ENCODE measurements at places on chromosomes 5 and 9.
A peak's percentile ranks its signal among the peaks of the same experiment; 100 is the strongest.

GRCh38 chr5:174245516-174246075, 200.1 kb downstream of the NSG2 start:
- DNase-seq = peak; percentile 20

- DNase-seq = no peak
Observed at GRCh38 chr5:146203872-146204192, 427 bp downstream of the RBM27 start.

DNA sequence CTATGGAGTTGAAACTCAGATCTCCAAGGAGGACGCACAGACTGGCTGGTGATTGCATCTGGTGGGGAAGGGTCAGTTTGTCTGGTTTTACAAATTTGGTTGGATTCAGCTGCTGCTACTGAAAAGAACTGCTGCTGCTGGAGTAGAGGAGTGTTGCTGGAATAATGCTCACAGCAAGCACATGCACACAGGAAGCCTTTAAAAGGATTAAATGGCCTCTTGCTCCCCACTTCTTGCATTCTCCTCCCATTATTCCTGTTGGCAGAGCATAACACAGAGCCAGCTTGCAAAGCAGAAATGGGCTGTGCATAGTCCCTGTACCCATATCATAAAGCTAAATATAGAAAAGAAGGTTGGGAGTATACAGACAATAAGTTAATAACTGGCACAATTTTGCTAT, 16.6 kb downstream of the ZNF474 start:
- no peak for DNase-seq

GRCh38 chr5:177440211-177440989, 6.2 kb upstream of the PRR7 start:
- DNase-seq = no peak

DNA sequence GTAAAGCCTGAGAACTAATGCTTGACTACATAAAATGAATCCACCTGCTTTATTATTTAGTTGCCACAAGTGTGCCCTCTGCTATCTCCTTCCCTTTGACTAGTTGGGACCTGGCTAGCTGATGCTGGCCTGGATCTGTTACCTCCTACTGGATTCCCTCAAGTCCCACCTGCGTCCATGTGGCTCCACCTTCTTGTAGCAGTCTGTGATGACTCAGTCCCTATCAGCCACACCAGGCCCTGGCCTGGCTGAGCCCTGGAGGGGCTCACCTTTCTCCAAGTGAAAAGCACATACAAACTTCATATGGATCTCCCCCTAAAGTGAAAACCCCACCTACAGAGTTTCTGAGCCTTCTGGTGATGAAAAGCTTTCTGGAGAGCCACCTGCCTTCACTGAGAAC, 611.4 kb downstream of the SEMA5A start:
- DNase-seq = no peak

DNA sequence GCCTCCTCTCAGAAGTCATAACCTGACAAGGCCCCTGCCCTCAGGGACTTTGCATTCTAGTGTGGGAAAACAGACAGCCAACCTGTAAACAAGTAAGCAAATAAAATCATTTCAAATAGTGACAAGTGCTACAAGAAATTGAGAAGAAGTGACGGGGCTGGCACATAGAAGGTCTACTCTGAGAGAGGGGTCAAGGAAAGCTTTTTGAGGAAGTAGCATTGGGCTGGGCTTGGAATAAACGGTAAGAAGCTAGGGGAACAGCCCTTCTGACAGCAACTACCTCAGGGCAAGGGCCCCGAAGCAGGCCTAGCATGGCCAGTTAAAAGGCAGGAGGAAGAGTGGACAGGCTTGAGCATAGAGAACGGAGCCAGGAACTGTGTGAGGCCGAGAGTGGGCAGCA, 4.8 kb upstream of the SLC2A8 start:
- no peak for DNase-seq

DNA sequence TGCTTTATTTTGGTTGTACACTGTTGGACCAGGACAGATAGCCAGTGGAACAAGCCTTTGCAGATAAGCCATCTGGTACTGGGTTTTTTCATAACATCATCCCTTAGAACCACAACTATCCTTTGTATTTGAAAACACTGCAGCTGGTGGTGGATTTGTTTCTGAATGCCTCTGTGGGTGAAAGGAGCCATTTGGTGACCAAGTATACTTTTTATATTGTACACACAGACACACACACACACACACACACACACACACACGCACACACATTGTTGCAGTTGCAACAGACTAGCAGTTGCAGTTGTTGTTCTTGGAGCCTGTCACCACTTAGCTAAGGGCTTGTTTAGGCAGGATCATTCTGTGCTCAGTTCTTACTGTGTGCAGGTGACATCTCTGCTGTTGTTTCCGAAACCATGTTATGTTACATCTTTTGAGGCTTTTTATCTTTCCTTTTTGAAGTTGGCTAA, 22.9 kb upstream of the CAVIN4 start:
- DNase-seq = peak; percentile 59

DNA sequence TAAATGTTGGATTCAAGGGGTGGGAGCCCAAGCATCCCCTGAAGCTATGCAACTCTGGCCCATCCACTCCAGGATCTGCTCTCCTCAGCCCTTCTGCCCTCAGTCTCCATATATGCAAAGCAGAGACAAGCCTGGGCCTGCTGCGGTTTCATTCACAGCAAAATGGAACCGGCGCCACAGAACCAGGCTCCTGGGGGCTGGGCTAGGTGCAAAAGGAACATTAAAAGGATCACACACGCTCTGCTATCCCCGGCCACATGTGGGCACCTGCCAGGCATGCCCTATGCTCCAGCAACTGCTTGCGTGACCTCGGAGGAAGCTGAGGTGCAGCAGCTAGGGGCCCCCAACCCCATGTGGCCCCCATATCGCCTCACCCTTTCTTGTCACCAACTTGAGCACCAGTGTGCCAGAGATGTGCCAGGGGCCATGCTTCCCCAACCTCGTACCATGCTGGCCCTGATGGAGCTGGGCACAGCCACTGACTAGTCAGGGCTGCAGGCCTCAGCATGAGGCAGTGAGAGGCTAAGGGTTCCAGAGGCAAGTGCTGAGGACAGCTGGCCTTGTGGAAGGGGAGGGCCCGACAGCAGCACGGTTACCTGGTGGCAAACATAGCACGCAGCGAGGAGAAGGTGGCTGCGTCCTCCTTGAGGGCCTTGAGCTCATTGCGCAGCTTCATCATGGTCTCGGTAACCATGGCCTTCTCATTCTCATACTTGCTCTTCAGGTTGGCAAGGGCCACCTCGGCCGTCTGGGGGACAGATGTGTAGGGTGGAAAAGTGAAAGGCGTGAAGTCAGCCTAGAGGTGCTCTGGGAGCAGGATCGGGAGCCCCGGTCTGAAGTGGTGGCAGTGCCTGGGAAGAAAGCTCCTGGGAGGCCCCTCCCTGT, 47.2 kb downstream of the BICD2 start:
- no peak for DNase-seq

- no peak for DNase-seq
Observed at GRCh38 chr5:1057485-1058082, 49.0 kb downstream of the NKD2 start.

DNA sequence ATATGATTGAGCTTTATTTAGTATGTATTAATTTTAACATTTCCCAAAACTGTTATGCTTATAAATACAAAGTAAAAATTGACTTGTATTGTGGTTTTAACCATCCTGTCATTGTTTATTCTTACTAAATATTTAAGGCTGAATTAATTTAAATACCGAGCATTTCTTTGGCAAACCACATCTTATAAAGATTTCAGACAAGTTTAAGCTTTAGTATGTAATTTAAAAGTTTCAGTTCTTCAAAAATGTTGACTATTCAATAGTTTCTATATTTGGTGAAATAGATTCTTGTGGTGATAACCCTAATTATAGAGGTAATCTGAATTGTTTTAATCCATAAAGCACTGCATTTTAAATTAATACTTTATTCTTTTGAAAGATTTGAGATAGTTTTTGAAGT, 65.5 kb downstream of the CCNH start:
- DNase-seq = peak; percentile 19

- peak; percentile 41 for DNase-seq
Observed at GRCh38 chr9:16664211-16664610, 206.3 kb downstream of the BNC2 start.

DNA sequence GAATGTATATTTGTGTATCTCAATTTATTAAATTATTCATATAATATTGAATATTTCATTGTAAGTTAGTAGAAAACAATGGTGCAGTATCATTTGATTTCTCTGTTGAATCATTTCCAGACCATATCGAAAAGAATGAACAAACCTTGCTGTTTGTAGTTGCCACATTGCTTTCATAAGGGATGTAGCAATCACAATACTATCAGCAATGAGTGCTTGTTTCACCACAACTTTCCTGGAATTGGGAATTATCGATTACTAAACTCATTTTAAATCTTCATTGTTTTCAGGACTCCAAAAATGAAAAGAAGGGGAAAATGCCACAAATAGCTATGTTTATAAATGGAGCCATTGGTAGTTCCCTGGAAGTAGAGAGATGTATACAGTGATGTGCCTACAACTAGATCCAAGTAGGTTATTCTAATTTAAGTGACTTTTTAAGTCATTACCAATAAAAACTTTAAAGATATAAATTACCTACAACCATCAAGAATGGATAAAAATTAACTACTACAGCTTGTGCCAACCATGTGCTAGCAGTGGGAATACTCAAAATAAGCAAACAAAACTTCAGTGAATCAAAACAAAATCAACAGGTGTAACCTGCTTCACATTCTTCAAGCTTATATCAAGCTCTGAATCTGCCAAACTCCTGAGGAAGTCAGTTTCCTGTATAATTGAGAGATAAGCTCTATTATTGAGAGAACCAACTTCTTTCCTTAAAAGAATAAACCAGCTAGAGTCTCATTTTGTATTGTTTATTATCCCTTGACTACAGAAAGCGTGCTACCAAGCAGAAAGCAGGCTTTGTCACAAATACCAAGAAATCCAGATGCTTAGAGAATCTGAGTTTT, 358.6 kb downstream of the ADGRV1 start:
- no peak for DNase-seq

GRCh38 chr5:170420806-170421412, 31.7 kb upstream of the KCNMB1 start:
- peak; percentile 58 for DNase-seq

GRCh38 chr5:138276402-138277054, 2.1 kb upstream of the GFRA3 start:
- DNase-seq = no peak

DNA sequence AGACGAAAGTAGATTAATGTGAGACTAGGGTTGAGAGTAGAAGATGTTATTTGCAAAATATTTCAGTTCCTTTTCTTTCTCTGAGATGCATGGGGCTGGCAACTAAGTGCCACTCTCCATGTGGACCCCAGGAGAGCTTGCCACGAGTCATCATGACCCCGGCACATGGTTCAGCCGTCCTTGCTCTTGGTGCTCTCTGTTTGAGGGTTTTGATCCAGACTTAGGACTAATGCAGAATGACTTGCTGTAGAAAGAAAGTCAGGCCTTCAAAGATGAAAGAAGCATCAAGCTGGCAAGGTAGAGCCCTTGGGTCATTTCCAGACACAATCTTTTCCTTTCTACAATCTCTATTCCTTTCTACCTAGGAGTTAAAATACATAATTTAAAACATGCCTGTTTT, 84.7 kb downstream of the RASGRF2 start:
- no peak for DNase-seq

DNA sequence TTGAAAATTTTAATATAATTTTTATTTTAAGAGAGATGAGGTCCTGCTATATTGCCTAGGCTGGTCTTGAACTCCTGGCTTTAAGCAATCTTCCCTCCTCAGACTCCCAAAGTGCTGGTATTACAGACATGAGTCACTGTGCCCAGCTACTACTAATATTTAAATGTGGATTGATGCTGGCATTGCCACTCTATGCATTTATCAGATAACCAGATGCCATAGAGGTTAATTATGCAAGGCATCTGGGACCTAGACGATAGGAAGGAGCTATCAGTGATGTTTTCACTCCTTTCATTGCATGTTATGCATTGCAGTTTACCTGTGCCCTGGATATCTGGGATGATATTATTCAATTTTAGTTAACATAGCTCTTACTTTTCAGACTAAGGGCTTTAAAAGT, 127.0 kb downstream of the RPS23 start:
- no peak for DNase-seq

DNA sequence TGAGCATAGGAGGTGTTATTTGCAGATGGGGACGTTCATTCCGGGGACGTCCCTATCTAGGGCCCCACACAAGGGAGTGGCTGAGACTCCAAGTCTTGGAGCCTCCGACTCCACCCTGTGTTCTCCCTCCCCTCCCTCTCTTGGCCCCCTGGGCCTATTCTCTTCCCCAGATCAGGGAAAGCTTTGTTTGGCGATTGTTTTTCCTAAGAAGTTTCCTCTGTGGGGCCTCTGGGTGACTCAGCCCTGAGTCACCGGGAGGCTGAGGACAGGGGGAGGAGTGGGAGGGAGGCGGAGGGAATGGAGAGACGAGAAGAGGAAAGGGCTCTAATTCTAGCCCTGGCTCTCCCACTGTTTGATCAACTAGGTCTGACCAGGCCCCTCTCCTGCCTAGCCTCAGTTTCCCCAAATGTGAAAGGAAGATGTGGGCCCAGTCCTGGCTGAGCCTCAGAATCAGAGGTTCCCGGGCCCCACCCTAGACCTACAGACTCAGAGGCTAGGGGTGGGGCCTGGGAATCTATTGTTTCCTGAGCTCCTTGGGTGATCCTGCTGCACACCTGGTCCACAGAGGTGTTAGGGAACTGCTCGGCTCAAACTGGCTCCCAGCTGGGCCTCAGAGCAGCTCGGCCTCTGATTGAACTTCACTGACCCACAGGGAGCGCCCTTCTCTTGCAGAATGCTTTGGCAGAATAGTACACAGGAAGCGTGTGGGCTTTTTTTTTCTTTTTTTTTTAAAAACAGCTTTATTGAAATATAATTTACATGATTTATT, 19.2 kb downstream of the GSN start:
- peak; percentile 99 for DNase-seq

GRCh38 chr9:98839724-98840123, 32.3 kb downstream of the GALNT12 start:
- no peak for DNase-seq

DNA sequence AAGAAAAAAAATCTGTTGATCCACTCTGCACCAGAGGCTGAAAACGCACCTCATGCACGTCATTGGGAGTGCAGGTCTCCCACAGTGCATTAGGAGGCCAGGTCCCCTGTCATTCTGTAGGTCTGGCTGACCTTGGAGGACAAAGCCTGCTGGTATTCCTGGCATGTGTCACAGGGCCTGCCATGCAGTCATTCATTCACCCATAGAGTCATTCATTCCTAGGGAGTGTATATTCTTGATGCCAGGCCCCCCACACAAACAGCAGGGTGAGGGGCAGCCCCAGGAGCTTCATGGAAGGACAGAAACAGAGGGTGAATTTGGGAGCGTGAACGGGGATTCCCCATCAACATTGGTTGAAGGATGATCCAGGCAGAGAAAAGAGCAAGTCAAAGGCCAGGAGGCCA, 2.2 kb downstream of the GBGT1 start:
- DNase-seq = no peak

DNA sequence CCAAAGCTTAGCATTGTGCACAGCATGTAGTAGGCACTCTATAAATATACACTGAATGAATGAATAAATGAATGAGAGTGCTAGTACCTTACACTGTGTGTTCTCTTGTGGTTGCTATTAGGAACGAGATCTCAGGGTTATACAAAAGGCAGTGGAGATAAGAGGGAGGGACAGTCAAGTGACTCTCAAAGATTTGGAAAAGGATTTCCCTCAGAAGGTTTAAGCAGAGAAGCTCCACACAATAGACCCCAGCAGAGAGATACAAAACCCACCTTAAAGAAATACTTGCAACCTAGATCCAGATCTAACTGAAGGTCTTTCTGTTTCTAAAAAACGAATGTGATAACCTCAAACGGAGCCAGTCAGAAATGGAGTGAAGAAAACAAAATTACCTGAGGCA, 11.8 kb upstream of the EFNA5 start:
- DNase-seq = no peak

GRCh38 chr9:75376680-75377254, 288.5 kb downstream of the OSTF1 start:
- no peak for DNase-seq
